ENCODE measurements at places on chromosomes 7 and 10. TPM values are rescaled to one million over a fixed set of nuclear protein-coding genes. Genes with fewer than 3 reads are reported as not detected.
A peak's percentile ranks its signal among the peaks of the same experiment; 100 is the strongest.

DNA sequence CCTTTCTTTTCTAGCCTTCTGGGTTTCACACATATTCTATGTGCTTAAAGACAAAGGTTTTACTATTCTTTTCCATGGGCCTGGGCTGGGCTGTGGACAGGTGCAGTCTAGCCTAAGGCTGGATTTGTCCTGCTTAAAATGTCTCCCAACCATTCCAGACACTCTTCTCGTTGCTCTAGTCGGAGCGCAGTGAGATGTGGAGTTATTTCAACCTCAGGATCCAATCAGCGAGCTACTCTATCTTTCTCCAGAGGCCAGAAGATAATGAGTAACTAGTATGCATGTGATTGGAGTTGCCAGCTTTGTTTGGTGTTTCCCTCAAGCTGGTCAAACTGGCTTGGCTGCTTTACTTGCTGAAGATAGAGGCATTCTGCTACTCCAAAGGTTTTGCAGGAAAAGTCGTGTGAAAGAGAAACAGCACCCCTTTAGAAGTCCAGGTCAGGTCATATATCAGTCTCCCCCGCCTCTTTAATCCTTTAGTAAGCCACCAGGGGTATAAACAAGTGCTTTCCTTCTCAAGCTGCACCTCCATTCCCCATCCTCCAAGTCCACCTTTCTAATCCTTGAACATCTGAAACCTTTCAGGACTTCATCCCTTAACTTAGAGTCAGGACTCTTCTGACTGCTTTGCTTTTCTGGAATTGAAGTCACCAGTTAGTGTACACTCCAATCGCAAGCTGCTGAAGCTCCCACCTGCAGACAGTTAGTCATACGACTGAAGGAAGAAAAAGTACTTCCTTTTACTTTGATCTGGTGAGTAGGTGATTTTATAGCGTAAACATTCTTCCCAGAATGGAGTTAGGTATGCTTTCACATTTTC is 78.8 kb downstream of the DNMBP start:
- H3K36me3 ChIP-seq, result no peaks in the 10 kb centered on the region
- H3K27me3 ChIP-seq, result no peaks in the 10 kb centered on the region
- H3K4me1 ChIP-seq, result peaks cover 20% of the 10 kb centered on the region
- no peak overlapping the region for H3K27ac ChIP-seq

- DNase-seq, result no peak
- no peak overlapping the region for H3K27ac ChIP-seq
- no peak overlapping the region for H3K4me3 ChIP-seq
- H3K27me3 ChIP-seq, result no peaks in the 10 kb centered on the region
Measured at GRCh38 chr7:93964813-93965212, 39.3 kb downstream of the BET1 start.

CPN1 gene
- not detected for total RNA-seq

- no peak overlapping the region for H3K27ac ChIP-seq
- H3K4me3 ChIP-seq, result no peak overlapping the region
- H3K27me3 ChIP-seq, result peaks cover 19% of the 10 kb centered on the region
- no peaks in the 10 kb centered on the region for H3K4me1 ChIP-seq
Measured at GRCh38 chr7:47534322-47535034, 47.4 kb downstream of the TNS3 start.

PKD2L1 gene
- not detected for total RNA-seq

- peaks cover 18% of the 10 kb centered on the region for H3K36me3 ChIP-seq
- DNase-seq, result no peak
- no peak overlapping the region for H3K27ac ChIP-seq
- peaks cover 37% of the 10 kb centered on the region for H3K4me1 ChIP-seq
- no peak overlapping the region for H3K4me3 ChIP-seq
Measured at GRCh38 chr10:93897070-93897780, 3.4 kb downstream of the SLC35G1 start.

ADGRA1 gene
- not detected for total RNA-seq

- H3K27me3 ChIP-seq, result peaks cover 2% of the 10 kb centered on the region
- no peaks in the 10 kb centered on the region for H3K36me3 ChIP-seq
- DNase-seq, result no peak
- no peak overlapping the region for H3K27ac ChIP-seq
Measured at GRCh38 chr10:17784688-17785087, 24.5 kb upstream of the MRC1 start.

LMOD2 gene
- not detected for total RNA-seq

- no peak overlapping the region for H3K4me3 ChIP-seq
- DNase-seq, result no peak
- no peaks in the 10 kb centered on the region for H3K27me3 ChIP-seq
- no peak overlapping the region for H3K27ac ChIP-seq
Measured at GRCh38 chr7:96198047-96198636, 123.8 kb downstream of the SLC25A13 start.

GRCh38 chr7:159122276-159122675 is 22.4 kb downstream of the VIPR2 start:
- DNase-seq, result no peak
- H3K27ac ChIP-seq, result no peak overlapping the region
- peaks cover 4% of the 10 kb centered on the region for H3K4me1 ChIP-seq
- H3K4me3 ChIP-seq, result no peak overlapping the region
- H3K36me3 ChIP-seq, result no peaks in the 10 kb centered on the region
- peaks cover 8% of the 10 kb centered on the region for H3K27me3 ChIP-seq

DNA sequence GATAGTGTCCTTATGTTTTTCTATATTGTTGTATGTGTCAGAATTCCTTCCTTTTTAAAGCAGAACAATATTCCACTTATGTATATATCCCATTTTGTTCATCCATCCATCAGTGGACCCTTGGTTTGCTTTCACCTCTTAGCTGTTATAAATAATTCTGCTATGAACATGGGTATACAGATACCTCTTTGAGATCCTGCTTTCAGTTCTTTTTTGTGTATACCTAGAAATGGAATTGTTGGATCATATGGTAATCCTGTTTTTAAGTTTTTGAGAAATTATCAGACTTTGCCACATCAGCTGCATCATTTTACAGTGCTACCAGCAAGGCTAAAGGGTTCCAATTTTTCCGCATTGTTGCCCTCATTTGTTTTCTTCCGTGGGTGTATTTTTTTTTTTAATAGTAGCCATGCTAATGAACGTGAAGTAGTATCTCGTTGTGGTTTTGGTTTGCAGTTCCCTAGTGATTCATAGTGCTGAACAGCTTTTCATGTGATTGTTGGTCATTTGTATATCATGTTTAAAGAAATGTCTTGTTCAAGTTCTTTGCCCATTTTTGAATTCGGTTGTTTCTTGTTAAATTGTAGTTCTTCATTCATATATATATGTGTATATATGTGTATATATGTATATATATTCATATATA is 87.8 kb downstream of the LCOR start:
- no peak overlapping the region for H3K4me3 ChIP-seq
- DNase-seq, result no peak
- peaks cover 17% of the 10 kb centered on the region for H3K36me3 ChIP-seq
- no peaks in the 10 kb centered on the region for H3K27me3 ChIP-seq

- DNase-seq, result no peak
- peaks cover 6% of the 10 kb centered on the region for H3K4me1 ChIP-seq
- H3K4me3 ChIP-seq, result no peak overlapping the region
- peaks cover 17% of the 10 kb centered on the region for H3K36me3 ChIP-seq
- H3K27me3 ChIP-seq, result no peaks in the 10 kb centered on the region
Measured at GRCh38 chr7:135678612-135679575, 16.6 kb downstream of the STMP1 start.

DNA sequence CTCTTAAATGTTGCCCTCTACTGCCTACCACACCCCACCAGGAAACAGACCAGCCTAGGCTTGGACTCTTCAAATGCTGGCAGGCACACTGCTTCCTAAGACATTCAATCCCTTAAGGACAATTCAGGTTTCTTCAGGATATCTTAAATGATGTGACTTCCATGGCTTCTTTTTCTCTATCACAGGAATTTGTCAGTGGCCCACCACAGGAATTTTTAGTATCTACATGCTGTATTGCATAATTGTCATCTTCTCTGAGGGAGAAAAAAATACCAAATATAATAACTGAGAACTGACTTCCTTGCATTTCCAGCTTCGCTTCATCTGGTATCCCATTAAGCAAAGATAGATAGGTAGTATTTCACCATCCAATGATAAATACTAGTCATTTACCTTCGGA is 129.3 kb downstream of the WNT2 start:
- H3K27me3 ChIP-seq, result no peaks in the 10 kb centered on the region
- peaks cover 9% of the 10 kb centered on the region for H3K36me3 ChIP-seq
- no peaks in the 10 kb centered on the region for H3K4me1 ChIP-seq
- DNase-seq, result no peak
- H3K4me3 ChIP-seq, result no peak overlapping the region

- H3K27ac ChIP-seq, result no peak overlapping the region
- DNase-seq, result no peak
- H3K4me1 ChIP-seq, result no peaks in the 10 kb centered on the region
- H3K4me3 ChIP-seq, result no peak overlapping the region
Measured at GRCh38 chr10:88840104-88840503, 11.5 kb downstream of the ANKRD22 start.

PROSER2 gene
- total RNA-seq, result 0.83 TPM

TUBB8 gene
- total RNA-seq, result not detected

DNA sequence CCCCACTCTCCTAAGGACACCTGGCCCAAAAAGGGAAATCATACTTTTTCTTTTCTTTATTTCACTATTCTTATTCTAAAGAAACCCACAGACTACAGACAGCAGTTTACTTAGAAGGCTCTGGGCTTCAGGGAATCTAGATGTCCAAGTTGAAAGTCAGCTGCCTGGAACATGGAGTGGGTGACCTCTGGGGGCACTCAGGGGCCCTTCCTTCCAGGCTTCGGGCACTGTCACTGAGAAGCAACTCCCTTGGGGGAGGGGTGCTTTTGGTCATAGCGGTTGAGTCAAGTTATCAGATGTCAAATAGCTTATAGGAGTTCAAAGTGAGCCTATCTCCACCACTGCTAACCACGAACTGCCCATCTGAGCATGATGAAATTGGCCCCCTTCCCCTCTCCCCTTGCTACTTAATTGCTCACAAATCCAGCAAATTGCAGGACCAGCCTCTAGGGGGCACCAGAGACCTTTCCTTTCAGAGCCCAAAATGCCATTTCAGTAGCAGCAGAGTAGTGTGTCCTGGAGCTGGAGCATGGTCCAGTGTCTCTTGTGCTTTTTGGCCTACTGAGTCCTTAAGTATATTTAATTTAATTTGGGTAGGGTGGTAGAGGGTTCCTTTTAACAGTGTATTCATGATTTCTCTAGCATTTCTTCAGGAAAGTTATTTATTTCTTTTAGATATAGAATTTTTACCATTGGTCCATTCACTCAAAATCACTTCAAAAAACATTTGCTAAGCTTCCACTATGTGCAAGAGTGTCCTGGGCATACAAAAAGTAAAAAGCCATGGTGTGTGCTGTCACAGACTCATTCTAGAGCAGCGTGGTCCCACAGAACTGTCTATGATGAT is 463.8 kb downstream of the KCNMA1 start:
- peaks cover 16% of the 10 kb centered on the region for H3K27me3 ChIP-seq
- no peaks in the 10 kb centered on the region for H3K4me1 ChIP-seq
- DNase-seq, result peak; percentile 82
- no peaks in the 10 kb centered on the region for H3K36me3 ChIP-seq
- no peak overlapping the region for H3K27ac ChIP-seq

DNA sequence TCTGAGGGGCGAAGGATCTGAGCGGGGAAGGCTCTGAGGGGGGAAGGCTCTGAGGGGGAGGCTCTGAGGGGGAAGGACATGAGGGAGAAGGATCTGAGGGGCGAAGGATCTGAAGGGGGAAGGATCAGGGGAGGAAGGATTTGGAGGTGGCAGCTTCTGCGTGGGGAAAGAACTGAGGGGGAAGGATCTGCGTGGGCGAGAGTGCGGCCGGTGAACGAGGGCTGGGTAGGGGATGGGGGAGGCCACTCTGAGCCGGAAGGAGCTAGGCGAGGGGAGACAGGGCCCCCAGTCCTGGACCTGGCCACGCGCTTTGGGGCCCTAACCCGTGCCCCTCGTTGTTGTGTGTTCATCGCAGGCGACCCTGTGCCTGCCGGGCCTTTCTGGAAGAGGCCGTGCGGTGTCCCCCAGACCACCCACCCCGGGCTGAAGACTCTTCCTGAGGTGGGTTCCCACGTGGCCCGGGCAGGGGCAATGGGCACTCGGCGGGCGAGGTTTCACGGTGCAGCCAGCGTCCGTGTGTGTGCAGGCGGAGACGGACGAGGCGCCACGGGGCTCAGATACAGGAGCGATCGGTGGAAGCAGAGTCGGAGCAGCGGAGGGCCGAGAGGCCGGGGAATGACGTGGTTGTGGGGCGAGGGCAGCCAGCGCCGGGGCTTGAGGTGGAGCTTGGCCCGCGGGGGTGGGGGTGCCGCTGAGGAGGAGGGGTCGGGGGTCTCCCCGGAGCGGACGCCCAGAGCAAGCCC is 2.0 kb downstream of the CALY start:
- H3K36me3 ChIP-seq, result no peaks in the 10 kb centered on the region
- H3K27me3 ChIP-seq, result peaks cover 12% of the 10 kb centered on the region
- peak overlapping the region; percentile 60 for H3K4me3 ChIP-seq
- no peak overlapping the region for H3K27ac ChIP-seq
- peaks cover 7% of the 10 kb centered on the region for H3K4me1 ChIP-seq

- no peaks in the 10 kb centered on the region for H3K4me1 ChIP-seq
- H3K27me3 ChIP-seq, result peaks cover 27% of the 10 kb centered on the region
- DNase-seq, result no peak
- no peak overlapping the region for H3K27ac ChIP-seq
- H3K36me3 ChIP-seq, result no peaks in the 10 kb centered on the region
Measured at GRCh38 chr10:15712883-15713282, 6.8 kb downstream of the ITGA8 start.

- H3K4me3 ChIP-seq, result no peak overlapping the region
- no peak overlapping the region for H3K27ac ChIP-seq
- no peaks in the 10 kb centered on the region for H3K27me3 ChIP-seq
- peak; percentile 7 for DNase-seq
- H3K36me3 ChIP-seq, result peaks cover 34% of the 10 kb centered on the region
Measured at GRCh38 chr7:17802056-17802455, 138.2 kb downstream of the SNX13 start.

- H3K36me3 ChIP-seq, result no peaks in the 10 kb centered on the region
- H3K27ac ChIP-seq, result no peak overlapping the region
- H3K4me3 ChIP-seq, result no peak overlapping the region
- H3K4me1 ChIP-seq, result no peaks in the 10 kb centered on the region
Measured at GRCh38 chr7:91165846-91166230, 98.4 kb upstream of the FZD1 start.

DNA sequence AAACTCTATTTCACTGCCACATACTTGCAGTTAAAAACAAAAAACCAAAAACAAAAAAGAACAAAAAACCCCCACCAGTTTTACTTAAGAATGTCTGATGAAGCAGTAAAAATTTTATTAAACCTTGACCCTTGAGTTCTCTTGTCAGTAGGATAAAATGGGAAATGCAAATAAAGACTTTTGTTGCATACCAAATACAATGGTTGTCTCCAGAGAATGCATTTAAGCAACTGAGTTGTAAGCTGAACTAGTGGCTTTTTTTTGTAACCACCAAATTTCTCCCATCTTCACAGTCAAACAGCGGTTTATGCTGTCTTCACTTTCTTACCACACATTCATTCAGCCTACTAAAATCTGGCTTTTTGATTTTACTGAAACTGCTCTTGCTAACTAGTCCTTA is 3.1 kb downstream of the SYPL1 start:
- H3K4me1 ChIP-seq, result peaks cover 64% of the 10 kb centered on the region
- no peak overlapping the region for H3K4me3 ChIP-seq
- peaks cover 7% of the 10 kb centered on the region for H3K36me3 ChIP-seq
- no peak overlapping the region for H3K27ac ChIP-seq

FXYD4 gene
- not detected for total RNA-seq

- H3K4me3 ChIP-seq, result no peak overlapping the region
- H3K4me1 ChIP-seq, result no peaks in the 10 kb centered on the region
- H3K27me3 ChIP-seq, result no peaks in the 10 kb centered on the region
- H3K27ac ChIP-seq, result no peak overlapping the region
Measured at GRCh38 chr7:115822801-115823200, 207.8 kb downstream of the TFEC start.

C10orf67 gene
- total RNA-seq, result 2.0 TPM

- H3K4me3 ChIP-seq, result no peak overlapping the region
- DNase-seq, result no peak
- H3K27ac ChIP-seq, result no peak overlapping the region
Measured at GRCh38 chr7:104772405-104773345, 241.3 kb upstream of the KMT2E start.

Measured in activated naive CD4-positive, alpha-beta T cell treated with anti-CD3 and anti-CD28 coated beads for 36 hours (primary cell).